Panc1 (cell line): ENCODE measurements at places on chromosomes 2 and 18.

- no peak overlapping the region for H3K4me3 ChIP-seq
- H3K27me3 ChIP-seq: no peaks in the 10 kb centered on the region
- no peak overlapping the region for H3K27ac ChIP-seq
- DNase-seq: no peak
- H3K36me3 ChIP-seq: no peaks in the 10 kb centered on the region
Measured at GRCh38 chr2:168655207-168655606, 147.2 kb upstream of the NOSTRIN start.

- H3K27me3 ChIP-seq: no peaks in the 10 kb centered on the region
- H3K4me3 ChIP-seq: peak overlapping the region; percentile 4; the same call in 1 of the 2 replicates
- no peaks in the 10 kb centered on the region for H3K36me3 ChIP-seq
- H3K27ac ChIP-seq: peak overlapping the region; percentile 91
- DNase-seq: peak; percentile 30
Measured at GRCh38 chr2:187581125-187581896, 27.1 kb upstream of the TFPI start.

DNA sequence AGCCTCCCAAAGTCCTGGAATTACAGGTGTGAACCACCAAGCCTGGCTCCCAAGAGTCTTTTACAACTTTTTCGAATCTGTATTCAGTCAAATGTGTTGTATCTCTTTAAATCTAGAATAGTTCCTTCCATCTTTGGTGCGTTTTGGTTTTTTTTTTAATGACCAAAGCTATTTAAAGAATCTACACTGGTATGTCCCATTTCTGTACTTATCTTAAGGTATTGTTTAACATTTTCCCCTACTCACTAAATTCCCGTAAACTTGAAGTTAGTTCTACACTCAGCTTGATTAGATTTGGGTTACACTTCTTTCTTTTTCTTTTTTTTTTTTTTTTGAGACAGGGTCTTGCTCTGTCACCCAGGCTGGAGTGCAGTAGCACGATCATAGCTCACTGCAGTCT lies 63.8 kb downstream of the TMEM237 start:
- H3K36me3 ChIP-seq: no peaks in the 10 kb centered on the region
- DNase-seq: no peak
- H3K27me3 ChIP-seq: no peaks in the 10 kb centered on the region
- H3K27ac ChIP-seq: no peak overlapping the region
- no peaks in the 10 kb centered on the region for H3K4me1 ChIP-seq

GRCh38 chr2:43075054-43075593 lies 151.3 kb downstream of the ZFP36L2 start:
- peak overlapping the region; percentile 81 for H3K27ac ChIP-seq
- H3K4me1 ChIP-seq: peaks cover 39% of the 10 kb centered on the region
- peak; percentile 91 for DNase-seq
- H3K4me3 ChIP-seq: no peak overlapping the region
- no peaks in the 10 kb centered on the region for H3K36me3 ChIP-seq

GRCh38 chr18:42113529-42114191 lies 158.6 kb downstream of the PIK3C3 start:
- no peaks in the 10 kb centered on the region; the same call in 1 of the 2 replicates for H3K4me1 ChIP-seq
- no peak overlapping the region; the same call in 1 of the 2 replicates for H3K27ac ChIP-seq
- no peak overlapping the region for H3K4me3 ChIP-seq
- H3K36me3 ChIP-seq: no peaks in the 10 kb centered on the region
- no peak for DNase-seq
- H3K27me3 ChIP-seq: no peaks in the 10 kb centered on the region

GRCh38 chr2:10447300-10447894 lies 730 bp downstream of the ODC1 start:
- H3K27me3 ChIP-seq: no peaks in the 10 kb centered on the region
- peaks cover 28% of the 10 kb centered on the region for H3K4me1 ChIP-seq
- peak overlapping the region; percentile 97 for H3K4me3 ChIP-seq
- no peak for DNase-seq
- H3K36me3 ChIP-seq: peaks cover 28% of the 10 kb centered on the region

DNA sequence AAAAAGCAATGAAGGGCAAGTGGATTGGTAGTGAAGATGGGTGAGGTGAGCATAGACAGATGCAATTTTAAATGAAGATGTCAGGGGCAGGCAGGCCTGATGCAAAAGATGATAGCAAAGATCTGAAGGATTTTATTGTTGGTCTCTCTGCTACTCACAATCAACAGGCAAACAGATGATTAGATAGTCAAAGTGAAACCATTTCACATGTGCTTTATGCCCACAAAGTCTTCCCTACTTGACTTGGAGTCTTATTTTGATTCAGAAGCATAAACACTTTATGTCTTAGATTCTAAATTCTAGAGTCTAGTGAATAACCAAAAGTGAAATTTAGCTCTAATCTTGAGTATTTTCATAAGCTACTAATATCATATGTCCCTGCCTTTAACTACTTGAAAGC lies 153.8 kb upstream of the HNRNPA3 start:
- no peaks in the 10 kb centered on the region; the same call in 1 of the 2 replicates for H3K27me3 ChIP-seq
- H3K4me3 ChIP-seq: no peak overlapping the region
- no peaks in the 10 kb centered on the region for H3K36me3 ChIP-seq
- H3K27ac ChIP-seq: no peak overlapping the region

DNA sequence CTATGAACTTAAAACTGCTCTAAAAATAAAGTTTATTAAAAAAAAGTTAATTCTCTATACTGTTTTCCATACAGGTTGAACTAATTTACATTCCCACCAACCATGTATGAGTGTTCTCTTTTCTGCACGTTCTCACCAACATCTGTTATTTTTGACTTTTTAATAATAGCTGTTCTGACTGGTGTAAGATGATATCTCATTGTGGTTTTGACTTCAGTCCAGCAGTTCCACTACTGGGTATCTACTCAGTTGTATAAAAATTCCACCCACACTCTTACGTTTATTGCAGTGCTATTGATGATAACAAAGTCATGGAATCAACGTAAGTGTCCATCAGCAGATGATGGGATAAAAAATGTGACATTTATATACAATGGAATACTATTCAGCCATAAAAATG lies 33.7 kb downstream of the SPAG16 start:
- H3K27ac ChIP-seq: no peak overlapping the region
- DNase-seq: no peak
- no peak overlapping the region for H3K4me3 ChIP-seq

DNA sequence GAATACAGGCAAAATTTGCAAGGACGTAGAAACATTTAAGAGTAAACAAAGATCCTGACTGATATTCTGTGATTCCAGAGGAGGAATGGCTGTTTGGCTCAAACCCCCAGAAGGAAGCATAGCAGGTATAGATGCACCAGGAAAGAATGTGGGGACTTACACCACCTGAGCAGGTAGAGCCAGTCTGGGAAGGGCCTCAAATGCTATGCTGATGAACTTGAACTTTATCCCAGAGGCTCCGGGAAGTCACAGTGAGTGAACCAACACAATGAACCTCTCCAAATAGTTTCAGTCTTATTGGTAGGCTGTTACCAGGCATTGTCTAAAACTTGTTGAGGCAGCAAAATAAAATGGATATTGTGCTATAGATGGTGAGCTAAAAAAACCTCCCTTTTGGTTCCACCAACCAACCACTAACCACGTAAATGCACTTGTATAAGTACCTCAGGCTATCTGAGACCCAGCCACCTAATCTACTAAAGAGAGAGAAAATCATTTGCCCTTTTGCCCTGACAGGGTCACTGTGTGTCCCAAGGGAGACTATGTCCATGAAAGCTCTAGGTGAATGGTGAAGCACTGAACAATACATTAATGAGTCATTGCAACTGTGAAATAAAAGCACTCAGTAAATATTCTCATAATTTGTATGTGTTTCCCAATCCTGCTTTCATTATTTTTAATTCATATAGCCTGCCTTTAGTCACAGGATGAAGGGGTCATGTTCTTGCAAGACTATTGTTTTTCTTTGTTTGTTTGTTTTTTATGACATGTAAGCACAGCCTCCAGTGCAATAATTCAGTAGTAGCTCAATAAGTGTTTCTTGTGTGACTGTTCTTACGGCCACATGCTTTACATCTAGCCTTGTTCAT lies 911.6 kb downstream of the EPHA4 start:
- no peaks in the 10 kb centered on the region for H3K27me3 ChIP-seq
- no peak overlapping the region for H3K27ac ChIP-seq
- no peaks in the 10 kb centered on the region for H3K4me1 ChIP-seq
- H3K4me3 ChIP-seq: no peak overlapping the region
- no peak for DNase-seq
- H3K36me3 ChIP-seq: no peaks in the 10 kb centered on the region

GRCh38 chr2:67854103-67854743 lies 208.6 kb downstream of the C1D start:
- peaks cover 7% of the 10 kb centered on the region for H3K27me3 ChIP-seq
- H3K36me3 ChIP-seq: no peaks in the 10 kb centered on the region
- DNase-seq: no peak

GRCh38 chr2:73408198-73408597 lies 22.6 kb downstream of the ALMS1 start:
- no peak overlapping the region for H3K4me3 ChIP-seq
- no peak for DNase-seq
- no peaks in the 10 kb centered on the region for H3K36me3 ChIP-seq
- H3K4me1 ChIP-seq: no peaks in the 10 kb centered on the region

GRCh38 chr2:209424199-209424701 lies 403 bp downstream of the MAP2 start:
- H3K4me1 ChIP-seq: peaks cover 10% of the 10 kb centered on the region
- peak overlapping the region; percentile 86 for H3K4me3 ChIP-seq
- H3K27me3 ChIP-seq: no peaks in the 10 kb centered on the region
- H3K27ac ChIP-seq: peak overlapping the region; percentile 79
- H3K36me3 ChIP-seq: no peaks in the 10 kb centered on the region

- DNase-seq: no peak
- H3K27me3 ChIP-seq: no peaks in the 10 kb centered on the region
- no peaks in the 10 kb centered on the region for H3K36me3 ChIP-seq
Measured at GRCh38 chr2:42733852-42734251, 30.1 kb downstream of the OXER1 start.

GRCh38 chr2:71417300-71418202 lies 35.8 kb upstream of the DYSF start:
- no peaks in the 10 kb centered on the region for H3K27me3 ChIP-seq
- peak overlapping the region; percentile 30 for H3K4me3 ChIP-seq
- DNase-seq: no peak
- peak overlapping the region; percentile 87 for H3K27ac ChIP-seq
- H3K36me3 ChIP-seq: peaks cover 9% of the 10 kb centered on the region; the same call in 1 of the 2 replicates

DNA sequence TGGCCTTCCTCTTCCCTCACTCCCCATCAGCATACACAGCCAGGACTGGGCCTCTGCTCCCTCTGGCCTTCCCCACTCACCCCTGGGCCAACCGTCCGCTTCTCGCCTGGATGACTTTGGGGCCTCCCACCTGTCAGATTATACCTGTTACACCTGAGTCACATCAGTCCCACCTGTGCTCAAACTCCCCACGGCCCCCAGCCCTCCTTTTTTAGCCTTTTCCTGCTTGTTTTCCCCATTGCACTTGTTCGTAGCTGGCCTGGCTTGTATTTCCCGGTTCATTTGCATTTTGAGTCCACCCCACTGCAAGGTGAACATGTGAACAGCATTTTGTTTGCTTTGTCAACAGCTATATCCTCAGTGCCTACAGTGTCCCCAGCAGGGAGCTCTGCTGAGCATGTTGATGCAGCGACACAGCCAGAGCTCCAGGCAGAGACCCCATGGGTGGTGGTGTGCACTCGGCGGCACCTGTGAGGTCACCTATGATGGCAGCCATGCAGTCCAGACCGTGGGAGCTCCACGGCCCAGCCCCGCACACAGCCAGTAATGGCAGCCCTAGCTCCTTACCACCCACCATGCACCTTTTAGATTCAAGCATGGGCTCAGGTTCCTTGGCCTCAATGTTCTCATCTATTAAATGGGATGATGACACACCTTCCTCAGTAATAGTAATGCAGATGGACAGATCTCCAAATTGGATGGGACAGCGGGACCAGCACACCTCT lies 276.4 kb upstream of the HS6ST1 start:
- no peaks in the 10 kb centered on the region for H3K4me1 ChIP-seq
- H3K4me3 ChIP-seq: no peak overlapping the region
- no peak for DNase-seq
- H3K36me3 ChIP-seq: no peaks in the 10 kb centered on the region
- no peaks in the 10 kb centered on the region for H3K27me3 ChIP-seq

DNA sequence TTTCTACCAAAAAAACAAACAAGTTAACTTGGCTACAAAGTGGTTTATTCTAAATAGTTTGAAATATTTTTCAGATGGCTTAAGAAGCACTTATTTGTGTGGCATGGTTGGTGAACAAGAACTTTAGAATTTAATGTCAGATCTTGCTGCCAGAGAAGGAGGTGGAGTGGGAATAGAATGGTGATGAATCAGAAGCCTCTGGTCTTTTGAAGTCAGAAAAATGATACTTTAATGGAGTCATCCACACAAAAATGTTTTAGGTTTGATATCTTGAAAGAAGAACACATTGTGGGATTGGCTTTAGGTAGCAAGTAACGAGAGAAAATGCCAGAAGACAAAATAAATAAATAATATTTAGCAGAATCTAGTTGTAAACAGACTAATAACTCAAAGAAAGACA lies 243.1 kb upstream of the FANCL start:
- DNase-seq: no peak
- H3K36me3 ChIP-seq: no peaks in the 10 kb centered on the region
- no peak overlapping the region for H3K27ac ChIP-seq
- H3K4me1 ChIP-seq: no peaks in the 10 kb centered on the region
- no peaks in the 10 kb centered on the region for H3K27me3 ChIP-seq
- no peak overlapping the region for H3K4me3 ChIP-seq

DNA sequence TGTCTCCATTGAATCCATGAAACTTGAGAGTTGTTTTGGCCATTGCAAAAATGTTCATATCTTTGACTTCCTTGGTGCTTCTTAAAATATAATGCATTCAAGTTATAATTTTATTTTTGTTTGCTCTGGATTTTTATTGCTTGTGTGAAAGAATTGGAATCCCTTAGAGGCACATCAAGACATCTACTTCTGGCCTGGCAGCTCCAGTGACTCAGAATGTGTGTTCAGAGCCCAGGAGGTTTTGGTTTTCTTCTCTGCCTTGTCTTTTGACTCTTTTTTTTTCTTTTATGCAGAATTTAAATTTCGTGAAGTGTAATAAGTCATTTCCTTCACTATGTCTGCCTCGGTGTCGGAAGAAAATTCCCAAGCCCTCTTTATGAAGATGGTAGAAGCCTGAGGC lies 180.2 kb downstream of the LTBP1 start:
- no peaks in the 10 kb centered on the region for H3K4me1 ChIP-seq
- no peak for DNase-seq
- H3K36me3 ChIP-seq: no peaks in the 10 kb centered on the region

DNA sequence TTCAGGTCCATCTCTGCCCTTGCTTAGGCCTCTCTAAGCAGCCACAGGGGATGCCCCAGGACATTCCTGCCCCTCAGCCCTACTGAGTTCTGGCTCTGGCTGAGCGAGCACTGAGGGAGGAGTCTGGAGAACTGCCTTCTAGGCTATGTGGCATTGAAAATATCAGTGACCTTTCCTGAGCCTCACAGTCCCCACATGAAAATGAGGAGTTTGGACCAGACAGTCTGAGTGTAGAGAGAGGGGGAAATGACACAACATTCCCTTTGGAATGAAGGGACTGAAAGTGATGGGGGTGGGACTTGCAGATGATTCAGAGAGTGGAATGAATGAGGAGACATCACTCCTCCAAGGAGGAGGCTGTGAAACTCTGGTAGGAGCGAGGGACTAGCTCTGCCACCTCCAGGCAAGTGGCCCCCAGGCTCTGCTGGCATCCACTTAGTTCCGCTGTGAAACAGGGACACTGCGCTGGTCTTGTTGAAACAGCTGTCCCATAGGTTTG lies 8.0 kb downstream of the TNS1 start:
- H3K4me1 ChIP-seq: 0 out of 2 replicates have a peak, but pooled peaks cover 3% of the 10 kb centered on the region
- DNase-seq: no peak
- no peak overlapping the region for H3K27ac ChIP-seq
- H3K4me3 ChIP-seq: no peak overlapping the region
- no peaks in the 10 kb centered on the region for H3K36me3 ChIP-seq
- H3K27me3 ChIP-seq: peaks cover 9% of the 10 kb centered on the region; the same call in 1 of the 2 replicates

- no peaks in the 10 kb centered on the region for H3K36me3 ChIP-seq
- H3K27me3 ChIP-seq: no peaks in the 10 kb centered on the region
- H3K4me1 ChIP-seq: no peaks in the 10 kb centered on the region
- no peak overlapping the region for H3K4me3 ChIP-seq
- no peak for DNase-seq
Measured at GRCh38 chr18:13713455-13714055, 12.8 kb downstream of the FAM210A start.
